ENCODE measurements at places on chromosomes 1 and 21. TPM values are rescaled to one million over a fixed set of nuclear protein-coding genes. Genes with fewer than 3 reads are reported as not detected.

ZMYM4 gene
- 25.6 TPM for total RNA-seq

DNA sequence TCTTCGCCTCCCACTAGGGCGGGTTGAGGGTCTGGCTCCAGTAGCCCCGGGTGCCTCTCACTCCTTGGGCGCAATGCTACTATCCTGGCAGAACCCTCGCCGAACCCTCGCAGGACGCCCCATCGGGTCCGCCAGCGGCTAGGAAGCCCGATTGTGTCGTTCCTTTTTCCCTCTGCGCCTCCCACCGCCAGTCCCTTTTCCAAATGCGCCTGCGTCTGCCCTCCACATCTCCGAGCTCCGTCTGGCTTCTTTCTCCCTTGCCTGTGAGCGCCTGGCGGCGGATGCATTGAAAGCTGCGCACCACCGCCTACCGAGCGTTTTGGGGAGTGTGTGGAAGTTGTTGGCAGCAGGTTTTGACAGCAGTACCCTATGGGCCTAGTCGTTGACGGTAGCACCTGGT lies 1.0 kb upstream of the DIRAS3 start:
- DNase-seq: peak; percentile 54

DNA sequence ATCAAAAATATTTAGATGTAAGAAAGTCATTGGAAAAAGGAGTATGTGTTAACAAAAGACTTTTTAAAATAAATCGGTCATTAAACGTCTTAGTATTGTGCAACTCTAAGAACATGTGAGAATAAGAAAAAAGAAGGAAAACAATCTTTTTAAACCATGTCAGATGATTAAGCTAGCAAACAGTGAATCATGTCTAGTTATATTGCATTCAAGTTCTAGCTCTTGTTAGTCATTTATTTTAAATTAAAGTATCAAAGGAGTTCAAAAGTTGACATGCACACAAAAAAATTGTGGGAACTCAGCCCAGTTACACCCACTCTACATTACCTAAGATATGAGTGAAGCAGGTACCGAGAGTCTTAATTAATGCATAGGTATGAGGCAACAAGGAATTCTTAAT lies 9.8 kb downstream of the FRRS1 start:
- DNase-seq: no peak

DNA sequence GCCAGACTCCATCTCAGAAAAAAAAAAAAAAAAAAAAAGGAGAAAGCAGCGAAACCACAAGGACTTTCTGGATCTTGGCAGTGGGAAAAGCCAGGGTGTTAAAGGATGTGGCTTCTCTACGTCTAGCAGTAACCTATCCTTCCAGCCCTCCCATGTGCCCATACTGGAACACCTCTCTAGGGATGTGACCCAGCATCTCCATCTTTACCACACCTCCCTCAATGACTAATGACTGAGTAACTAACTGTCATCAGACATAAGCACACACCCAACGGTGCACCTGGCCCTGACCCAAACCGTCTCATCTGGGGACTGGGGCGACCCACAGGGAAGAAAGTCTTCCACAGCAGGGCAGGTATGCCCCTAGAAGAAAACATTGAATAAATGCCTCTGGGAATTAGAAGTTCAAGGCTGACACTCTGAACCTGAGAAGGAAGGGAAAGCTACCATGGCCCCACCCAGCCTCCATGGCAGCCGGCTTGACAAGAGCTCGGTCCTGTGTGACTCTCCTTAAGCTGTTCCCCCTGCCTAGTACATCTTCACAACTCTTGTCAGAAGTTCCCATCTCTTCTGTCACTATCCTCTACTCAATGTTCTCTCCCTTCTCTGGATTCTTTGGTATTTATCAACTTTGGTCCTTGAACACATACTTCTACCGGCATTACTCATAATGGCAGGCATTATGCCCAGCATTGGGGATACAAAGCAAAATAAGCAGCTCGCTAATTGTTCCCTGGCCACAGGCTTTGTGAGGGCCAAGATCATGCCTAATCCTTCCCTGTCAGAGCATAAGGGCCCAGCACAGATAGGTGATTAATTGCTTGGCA lies 14.8 kb upstream of the PAQR6 start:
- no peak for DNase-seq

DNA sequence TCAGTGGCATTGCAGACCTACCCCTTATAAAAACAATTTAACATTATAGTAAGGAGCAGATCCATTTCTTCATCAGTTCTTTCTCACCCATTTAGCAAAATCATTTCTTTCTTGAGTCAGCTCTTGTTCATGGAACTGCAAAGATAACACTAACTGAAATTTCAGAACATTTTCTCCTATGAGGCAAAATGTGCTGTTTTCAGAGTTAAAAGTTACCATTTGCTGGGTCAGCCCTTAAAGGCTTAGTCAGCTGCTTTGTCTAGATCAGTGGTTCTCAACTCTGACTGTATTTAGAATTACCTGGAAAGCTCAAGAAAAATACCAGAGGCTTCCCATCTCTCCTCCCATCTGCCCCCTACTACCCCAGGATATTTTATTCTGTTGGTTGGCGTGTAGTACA lies 12.2 kb downstream of the METTL13 start:
- no peak for DNase-seq

Measured in psoas muscle (tissue), 8 donors.